ENCODE measurements at places on chromosomes 2 and 18.
A peak's percentile ranks its signal among the peaks of the same experiment; 100 is the strongest.

DNA sequence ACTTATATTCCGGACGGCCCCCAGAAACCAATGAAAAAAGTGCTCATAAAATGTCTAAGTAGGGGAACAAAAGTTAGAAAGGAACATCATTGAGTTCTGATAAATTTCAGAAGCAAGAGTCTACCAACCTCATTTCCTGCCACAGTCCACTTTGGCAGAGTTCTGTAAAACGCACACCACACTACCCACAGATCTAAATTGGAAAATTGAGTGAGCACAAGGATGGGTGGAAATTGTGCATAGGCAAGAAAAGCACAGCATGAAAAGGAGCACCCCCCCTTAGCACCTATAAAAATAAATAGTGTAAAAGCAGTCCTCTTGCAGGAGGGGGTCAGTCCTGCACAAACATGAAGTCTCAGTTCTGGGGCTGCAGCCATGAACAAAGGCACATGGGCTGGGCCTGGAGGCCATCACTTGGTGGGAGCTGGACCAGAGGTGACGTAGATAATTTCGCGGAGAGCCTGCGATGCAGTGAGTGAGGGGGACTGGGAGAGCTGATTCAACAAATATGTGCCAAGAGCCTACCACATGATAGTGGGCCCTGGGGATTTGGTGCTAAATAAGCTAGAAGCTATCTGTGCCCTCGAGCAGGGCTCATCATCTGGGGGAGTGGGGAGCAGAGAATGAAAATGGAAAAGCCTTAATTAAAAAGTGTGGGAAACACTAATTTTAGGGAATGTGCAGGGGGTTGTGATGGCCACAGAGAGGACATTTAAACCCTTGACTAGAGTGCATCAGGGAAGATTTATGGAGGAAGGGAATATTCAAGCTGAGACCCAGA, 48.9 kb upstream of the SPP2 start:
- no peak for DNase-seq

DNA sequence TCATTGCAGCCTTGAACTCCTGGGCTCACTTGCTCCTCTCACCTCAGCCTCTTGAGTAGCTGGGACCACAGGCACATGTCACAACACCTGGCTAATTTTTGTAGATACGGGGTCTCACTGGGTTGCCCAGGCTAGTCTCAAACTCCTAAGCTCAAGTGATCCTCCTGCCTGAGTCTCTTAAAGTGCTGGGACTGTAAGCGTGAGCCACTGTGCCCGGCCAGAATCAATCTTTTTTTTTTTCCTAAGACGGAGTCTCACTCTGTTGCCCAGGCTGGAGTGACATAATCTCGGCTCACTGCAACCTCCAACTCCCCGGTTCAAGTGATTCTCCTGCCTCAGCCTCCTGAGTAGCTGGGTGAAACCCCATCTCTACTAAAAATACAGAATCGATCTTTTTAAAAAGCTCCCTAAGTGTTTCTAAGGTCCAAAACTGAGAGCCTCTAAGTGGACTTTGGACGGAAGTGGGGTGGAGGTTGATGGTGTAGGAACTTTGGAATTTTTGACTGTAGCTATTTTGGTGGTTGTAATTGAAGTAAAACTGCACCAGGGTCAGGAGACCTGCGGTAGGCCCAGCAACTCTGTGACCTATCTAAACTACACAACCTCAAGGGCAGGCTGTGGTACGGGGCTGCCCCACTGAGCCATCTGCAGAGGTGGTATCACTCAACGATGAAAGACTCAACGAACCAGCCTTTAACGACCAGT, 82.9 kb downstream of the POLR1A start:
- DNase-seq = no peak

DNA sequence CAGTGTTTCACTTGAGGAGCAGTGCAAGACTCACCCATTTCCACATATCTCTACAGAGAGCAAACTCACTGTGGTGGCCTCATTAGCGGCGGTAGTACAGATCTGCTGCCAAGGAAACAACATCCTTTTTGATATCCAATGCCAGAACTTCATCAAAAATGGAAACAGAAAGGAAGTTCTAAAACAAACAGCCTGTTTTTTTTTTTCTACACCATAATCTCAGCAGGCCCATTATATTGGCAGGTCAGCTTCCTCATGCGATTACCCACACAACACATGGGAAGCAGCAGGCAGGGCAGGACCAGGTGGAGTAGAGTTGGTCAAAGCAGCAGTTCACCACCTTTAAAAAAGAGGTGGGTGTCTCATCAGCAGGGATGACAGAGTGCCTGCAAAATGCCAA, 678.9 kb upstream of the CELF4 start:
- DNase-seq = no peak

DNA sequence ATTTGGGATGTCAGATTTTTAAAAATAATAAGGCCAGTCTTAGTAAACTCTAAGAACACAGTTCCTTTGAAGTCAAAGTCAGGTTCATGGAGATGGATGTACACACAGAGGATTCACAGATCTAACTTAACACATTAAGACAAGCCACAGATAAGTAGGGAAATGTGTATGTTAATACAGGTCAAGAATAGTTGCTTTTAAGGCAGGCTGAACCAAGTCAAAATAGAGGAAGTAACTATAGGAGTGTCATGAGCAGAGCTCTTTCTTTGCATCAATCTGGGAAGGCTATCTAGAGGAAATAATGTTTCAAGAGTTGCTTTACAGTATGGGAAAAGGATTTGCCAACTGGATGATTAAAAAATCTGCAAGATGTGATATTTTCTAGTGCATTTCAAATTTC, 128.0 kb upstream of the FBXO11 start:
- DNase-seq = no peak

DNA sequence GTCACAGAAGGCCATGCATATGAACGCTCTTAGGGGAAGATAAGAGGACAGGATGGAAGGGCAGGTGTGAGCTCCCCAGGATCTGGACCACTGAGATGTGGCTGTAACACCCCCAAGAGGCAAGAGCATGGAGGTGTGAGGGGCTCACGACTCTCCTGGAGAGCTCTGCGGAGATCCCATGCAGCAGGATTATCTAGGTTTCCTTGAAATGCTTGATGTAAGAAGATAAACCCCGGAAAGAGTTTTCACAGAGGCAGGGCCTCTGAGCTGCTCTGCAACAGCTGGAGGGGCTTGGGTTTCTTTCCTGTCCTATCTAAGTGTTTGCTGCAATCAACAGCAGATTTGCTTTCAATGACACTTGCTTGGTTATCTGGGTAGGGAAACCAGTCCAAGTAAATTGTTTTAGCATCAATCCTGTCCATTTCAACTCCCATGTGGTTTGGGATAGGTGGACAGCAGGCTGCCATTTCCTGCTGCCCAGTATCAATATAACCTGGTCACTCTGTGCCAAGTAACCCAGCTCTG, 138.9 kb downstream of the SMAD2 start:
- no peak for DNase-seq

GRCh38 chr2:6352906-6353515, 512.7 kb downstream of the CMPK2 start:
- peak; percentile 69 for DNase-seq

- DNase-seq = no peak
Measured at GRCh38 chr2:160719116-160719515, 225.5 kb upstream of the RBMS1 start.

GRCh38 chr18:76231402-76231801, 263.6 kb downstream of the ZNF516 start:
- DNase-seq = no peak

- DNase-seq = peak; percentile 78
Measured at GRCh38 chr2:130873700-130874346, 37.1 kb downstream of the ARHGEF4 start.

GRCh38 chr2:160332318-160332717, 132.2 kb upstream of the ITGB6 start:
- DNase-seq = no peak

GRCh38 chr2:150110548-150110947, 376.9 kb downstream of the RND3 start:
- DNase-seq = no peak

- DNase-seq = no peak
Measured at GRCh38 chr2:238811759-238812158, 36.1 kb upstream of the TWIST2 start.

- no peak for DNase-seq
Measured at GRCh38 chr2:131645177-131645765, 117.6 kb downstream of the CCDC74A start.

DNA sequence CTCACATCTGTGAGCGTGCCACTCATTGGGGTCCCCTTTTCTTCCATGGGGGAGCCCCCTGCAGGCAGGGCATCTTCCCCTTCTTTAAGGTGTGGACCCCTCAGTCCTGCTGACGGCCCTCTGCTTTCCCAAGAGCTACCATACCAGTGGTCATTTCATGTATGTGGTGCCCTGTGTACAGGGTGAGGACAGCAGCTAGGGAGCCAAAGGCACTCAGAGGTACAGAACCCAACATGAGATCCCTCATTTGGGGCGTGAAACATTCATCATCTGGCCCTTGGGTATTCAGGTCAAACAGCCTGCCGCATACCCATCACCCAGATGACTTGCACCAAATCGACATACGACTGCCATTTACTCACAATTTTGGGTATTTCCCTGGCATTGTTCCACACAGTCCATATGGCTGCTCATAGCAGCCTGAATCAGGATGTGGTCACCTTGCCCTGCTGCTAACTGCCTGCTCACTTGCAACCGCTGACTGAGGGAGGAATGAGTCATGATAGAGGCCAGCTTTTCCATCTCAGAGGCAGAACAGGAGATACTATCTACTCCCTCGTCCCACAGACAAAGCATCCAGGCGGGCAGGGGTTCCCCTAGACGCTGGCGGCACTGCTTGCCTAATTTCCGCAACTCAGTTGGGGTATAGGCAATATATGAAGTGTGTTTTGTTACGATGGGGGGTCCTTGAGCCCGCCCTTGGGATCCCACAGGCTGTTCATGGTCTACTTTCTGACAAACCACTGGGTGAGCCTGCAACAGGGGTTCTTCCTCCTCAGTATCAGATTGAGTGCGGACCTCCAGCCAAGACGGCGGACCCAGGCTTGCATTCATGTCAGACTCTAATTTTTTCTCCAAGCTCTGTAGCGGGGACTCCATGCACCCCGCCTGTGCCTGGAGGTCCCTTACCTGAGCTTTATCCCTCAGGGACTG, 228.6 kb downstream of the SATB2 start:
- DNase-seq = no peak

DNA sequence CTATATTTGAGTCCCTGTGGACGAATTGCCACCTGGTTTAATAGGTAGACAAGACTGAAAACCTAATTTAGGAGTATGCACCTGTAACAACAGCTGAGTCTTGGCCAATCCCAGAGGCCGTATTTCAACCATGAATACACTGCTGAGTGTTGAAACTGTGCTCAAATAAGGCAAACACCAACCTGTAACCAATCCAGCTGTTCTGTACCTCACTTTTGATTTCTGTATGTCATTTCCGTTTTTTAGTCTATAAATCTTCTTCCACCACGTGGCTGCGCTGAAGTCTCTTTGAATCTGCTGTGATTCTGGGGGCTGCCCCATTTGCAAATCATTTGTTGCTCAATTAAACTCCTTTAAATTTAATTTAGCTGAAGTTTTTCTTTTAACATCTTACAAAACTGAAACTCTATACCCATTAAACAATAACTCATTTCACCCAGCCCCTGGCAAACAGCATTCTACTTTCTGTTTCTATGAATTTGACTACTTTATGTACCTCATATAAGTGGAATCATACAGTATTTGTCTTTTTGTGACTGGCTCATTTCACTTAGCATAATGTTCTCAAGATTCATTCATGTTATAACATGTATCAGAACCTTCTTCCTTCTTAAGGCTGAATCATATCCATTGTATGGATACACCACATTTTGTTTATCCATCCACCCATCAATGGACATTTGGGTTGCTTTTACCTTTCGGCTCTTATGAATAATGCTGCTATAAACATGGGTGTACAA, 7.5 kb upstream of the YPEL5 start:
- DNase-seq = no peak

GRCh38 chr2:15325296-15325695, 235.8 kb downstream of the NBAS start:
- DNase-seq = no peak

- DNase-seq = no peak
Measured at GRCh38 chr2:18506883-18507509, 53.5 kb downstream of the RDH14 start.

GRCh38 chr2:120241684-120242083, 11.0 kb upstream of the RALB start:
- DNase-seq = no peak

DNA sequence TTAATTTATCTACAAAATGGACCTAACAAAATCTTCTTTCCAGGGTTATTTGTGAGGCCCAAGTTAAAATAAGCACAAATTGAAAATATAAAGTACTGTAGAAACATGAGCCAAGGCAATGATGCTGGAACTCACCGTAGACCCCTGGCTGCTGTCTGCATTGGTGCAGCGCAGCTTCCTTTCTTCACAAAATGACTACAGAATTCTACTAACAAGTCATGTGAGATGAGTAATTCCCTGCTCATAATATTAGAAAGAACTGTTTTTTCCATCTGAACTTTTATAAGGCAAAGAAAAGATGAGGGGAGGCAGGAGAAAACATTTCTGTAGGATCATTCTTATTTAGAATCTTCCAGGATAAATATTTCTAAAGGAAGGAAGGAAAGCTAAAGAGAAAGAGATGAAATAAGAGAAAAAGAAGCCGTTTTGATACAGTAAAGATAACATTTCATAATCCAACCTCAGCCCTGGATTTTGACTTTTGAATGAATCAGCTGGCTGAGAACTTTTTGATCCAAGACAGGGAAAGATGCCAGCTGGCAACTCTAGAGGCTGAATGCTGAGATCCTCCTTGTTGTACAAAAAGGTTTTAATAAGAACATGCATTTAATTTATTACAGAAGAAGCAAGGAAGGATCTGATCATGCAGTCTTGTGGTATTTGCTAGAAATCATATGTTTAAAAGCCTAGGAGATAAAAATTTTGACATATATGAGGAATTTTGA, 183.9 kb upstream of the KLHL14 start:
- no peak for DNase-seq

DNA sequence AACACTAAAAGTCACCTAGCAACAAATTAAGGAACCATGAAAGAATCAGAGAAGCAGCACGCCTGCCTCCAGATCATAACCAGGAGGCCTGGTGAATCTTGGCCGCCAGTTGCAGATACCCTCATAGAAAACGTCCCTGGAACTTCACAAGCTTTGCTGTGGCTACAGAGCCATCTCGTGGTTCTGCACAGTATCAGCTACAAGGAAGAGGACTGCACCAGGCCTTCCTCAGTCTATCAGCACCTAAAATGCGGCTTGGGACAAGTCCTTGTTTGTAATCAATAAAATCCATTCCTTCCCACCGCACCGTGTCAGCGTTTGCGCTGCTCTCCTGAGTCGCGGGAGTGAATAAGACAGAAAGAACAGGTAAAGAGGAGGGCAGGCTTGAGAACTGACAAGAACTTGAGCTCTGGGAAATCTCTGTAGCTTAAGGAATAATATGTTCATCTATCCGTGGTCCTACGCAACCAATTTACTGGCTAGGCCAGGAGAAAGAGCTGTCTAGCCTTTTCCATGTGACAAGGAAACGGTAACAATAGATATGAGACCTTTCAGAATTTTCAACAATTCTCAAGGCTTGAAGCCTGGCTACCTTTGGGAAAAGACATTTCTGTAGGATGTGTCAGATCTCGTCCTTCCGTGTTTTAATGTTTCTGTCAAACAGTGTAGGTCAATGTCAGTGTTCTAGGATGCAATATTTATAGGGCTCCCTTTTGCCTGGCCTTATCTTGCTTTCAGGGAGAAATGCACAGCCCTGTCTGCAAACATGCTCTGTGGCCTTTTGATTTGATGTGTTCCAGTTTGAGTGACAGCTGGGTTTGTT, 128.5 kb upstream of the RAB12 start:
- DNase-seq = peak; percentile 51
